ENCODE measurements at places on chromosomes 6 and 20.

GRCh38 chr6:99491171-99491570, 24.1 kb downstream of the USP45 start:
- no peak for DNase-seq

DNA sequence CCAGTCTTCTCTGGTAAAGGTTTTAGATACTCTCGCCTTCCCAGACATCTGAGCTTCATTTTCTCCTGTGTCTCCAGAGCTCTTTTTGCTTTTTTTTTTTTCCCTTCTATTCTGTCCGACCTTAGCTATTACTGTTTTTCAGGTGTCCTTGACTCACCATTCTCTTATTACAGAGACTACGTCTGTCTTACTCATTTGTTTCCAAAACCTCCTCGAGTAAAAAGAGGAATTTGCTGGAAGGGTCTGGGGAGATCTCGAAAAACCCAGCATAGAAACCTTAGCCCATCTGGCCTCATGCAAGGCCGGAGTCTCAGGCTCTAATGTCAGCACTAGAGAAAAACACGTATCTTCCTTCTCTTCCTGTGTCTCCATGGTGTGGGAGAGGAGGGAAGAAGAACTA, 109.2 kb upstream of the CARMIL1 start:
- DNase-seq, result no peak

DNA sequence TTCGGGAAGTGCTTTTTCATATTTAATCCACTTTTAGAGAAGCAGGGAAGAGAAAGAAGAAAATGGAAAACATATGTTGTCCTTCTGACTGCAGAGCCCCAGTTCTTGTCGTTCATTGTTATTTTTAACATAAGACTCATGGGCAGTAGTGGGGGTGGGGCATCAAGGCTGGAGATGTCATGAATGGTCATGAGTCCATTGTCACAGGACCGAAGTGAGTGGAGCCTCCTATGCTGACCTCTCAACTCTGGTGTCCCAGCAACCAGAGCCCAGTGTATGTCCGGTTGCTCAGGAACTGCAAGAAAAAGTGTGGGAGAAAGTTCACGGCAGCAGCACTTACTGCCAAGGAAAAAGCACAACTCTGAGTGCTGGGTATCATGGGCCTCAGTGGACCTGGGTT, 108.6 kb downstream of the BANF2 start:
- DNase-seq, result no peak

- DNase-seq, result no peak
Observed at GRCh38 chr20:62644044-62644795, 1.9 kb downstream of the SLCO4A1 start.

Data from stimulated activated CD8-positive, alpha-beta memory T cell treated with anti-CD3 and anti-CD28 coated beads, Interleukin-4, amount 100 ng/mL, for 48 hours (primary cell).